Hematopoietic multipotent progenitor cell treated with erythropoietin and hydrocortisone succinate and interleukin-3 and kit ligand, for 15 days (in vitro differentiated cells): ENCODE measurements at places on chromosomes 16 and 17.

DNA sequence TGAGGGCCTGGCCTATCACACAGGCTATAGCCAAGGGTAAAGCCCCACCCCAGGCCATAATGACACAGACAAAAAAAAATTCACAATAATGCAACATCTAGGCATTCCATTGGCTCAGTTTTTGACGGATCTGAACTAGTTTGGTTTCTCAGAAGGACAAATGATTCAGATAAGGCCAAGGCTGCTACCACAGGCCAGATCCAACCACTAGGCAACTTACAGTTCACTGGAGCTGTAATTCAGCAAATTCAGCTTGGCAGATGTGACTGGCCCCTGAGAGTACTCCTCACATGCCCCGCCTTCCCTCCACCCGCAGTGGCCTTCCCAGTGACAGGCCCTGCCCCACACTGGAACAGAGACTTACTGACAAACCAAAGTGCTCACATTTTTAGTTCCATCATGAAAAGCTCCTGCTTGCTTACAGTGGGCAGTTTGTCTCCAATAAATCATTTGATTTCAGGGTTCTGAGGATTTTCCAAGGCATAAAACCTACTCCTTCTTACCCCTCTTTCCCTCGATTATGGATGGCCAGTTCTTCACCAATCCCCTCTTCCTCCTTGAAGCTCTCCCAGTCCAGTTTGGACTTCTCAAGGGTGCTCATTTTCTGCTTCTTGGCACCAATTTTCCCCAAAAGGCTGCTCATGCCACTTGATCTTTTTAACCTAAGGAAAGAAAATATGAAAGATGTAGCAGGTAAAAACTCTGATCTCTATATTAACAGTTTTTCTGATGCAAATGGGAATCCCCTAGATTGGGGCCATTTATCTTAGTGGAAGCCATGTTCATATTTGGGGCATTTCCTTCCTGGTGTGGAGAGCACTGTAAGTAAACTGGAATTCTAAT lies 53.3 kb upstream of the BCAR1 start:
- peak; percentile 75 for DNase-seq

DNA sequence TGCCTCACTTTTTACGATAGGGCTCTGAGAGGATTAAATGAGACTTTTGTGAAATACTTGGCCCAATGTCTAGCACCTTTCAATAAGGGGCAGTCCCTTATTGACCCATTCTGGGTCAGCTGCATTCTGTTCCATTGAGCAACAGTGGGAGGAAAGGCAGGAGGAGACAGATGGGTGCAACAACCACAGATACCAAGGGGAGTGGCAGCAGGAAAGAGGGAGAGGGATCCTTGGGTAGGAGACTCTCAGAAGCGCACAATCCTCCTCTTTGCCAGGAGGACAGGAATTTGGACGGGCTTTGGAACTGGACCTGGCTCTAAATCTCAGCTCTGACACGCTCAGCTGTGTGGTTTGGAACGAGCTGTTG lies 3.5 kb downstream of the PIPOX start:
- DNase-seq = no peak

GRCh38 chr17:49223517-49224197 lies 6.9 kb downstream of the PHOSPHO1 start:
- DNase-seq = peak; percentile 77

DNA sequence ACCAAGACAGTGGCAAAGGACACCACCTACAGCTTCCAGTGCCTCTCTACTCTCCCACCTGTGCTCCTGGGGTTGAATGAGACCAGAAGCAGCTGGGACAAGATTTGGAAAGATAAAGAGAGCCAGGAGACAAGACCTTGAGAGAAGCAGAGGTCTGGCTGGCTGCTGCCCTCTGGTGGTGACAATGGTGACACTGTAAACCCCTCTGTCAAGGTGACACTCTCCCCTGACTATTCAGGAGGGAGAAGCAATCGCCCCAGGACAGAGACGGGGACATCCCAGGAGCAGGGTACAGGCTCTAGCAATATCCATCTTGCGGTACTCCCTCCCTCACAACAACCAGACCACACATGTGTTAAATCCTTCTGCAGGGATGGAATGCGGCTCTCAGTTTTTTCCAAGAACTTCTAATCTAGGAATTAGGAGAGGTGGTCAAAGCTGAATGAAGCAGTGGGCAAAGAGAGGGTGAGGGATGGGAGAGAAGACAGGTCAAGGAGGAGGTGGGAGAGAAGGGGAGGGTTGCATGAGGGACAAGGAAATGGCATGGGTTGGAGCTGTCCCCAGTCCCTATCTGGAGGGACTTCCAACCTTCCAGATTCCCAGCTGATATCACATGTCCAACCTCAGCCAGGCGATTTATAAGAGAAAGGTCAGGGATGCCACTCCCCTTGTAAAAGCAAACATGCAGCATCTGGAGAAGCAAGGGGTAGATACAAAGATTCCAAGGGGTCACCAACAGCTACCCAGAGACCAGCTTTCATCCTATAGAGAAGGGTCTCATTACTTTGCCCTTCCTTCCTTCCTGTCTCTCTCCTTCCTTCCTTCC lies 2.9 kb downstream of the PHOSPHO1 start:
- peak; percentile 86 for DNase-seq

GRCh38 chr17:76106703-76107102 lies 3.1 kb upstream of the EXOC7 start:
- no peak for DNase-seq

DNA sequence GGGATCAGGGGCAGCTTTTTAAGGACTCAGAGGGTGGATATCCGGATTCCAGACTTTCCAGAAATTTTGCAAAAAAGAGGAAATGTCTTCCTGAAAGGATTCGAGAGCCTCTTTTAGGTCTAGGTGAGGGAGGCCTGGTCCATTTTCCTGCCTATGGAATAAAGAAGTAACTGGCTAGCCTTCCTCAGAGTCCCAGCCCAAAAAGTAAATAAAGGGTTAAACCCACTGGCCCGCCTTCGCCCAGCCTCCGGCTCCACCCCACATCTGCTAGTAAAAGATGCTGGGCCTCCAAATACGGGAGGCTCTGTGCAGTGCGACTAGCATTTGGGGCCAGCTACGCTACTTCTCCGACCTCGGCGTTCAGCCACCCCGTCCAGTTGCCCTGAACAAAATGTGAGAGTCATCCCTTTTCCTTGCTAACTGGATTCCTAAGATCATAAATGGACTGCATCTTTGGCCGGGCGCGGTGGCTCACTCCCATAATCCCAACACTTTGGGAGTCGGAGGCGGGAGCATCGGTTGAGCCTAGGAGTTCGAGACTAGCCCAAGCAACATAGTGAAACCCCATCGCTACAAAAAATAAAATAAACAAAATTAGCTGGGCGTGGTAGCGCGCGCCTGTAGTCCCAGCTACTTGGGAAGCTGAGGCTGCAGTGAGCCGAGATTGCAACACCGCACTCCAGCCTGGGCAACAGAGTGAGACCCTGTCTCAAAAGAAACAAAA lies 824 bp upstream of the MPP2 start:
- no peak for DNase-seq

GRCh38 chr16:65445313-65446260 lies 323.7 kb upstream of the CDH11 start:
- no peak for DNase-seq

- no peak for DNase-seq
Observed at GRCh38 chr17:50109207-50109606, 14.1 kb downstream of the PDK2 start.

DNA sequence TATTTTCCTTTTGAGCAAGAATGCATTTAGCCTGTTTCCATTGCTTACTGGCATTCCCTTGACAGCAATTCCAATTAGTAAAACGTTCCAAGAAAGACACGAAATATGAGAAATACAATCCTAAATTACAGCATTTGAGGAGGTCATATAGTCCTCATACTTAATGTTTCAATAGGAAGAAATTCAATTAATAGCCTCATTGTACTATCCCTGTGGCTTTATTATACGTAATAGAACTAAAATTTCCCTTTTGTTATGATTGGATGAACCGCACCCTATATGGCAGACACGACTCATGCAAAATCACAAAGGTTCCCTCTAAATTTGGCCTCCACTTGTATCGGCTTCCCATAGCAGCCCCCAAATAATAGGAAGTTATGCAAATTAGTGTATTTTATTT lies 291.7 kb downstream of the CEP112 start:
- no peak for DNase-seq

DNA sequence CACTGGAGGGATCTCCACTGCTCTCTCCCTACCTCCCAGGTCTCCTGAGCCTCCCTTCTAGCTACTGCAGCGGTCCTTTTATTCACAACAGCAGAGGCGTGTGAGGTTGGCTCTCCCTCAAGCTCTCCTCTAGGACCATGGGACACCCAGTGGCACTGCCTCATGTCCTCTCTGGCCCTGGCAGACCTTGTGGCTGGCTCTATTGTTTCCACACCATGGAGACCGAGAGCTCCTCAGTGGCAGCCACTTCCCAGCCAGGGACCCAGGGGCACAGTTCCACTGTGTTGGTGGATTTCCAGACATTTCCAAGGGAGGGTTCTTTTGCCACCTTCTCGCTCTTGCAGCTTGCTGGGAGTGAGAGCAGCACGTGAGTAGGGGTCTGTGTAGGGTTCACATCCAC lies 204.9 kb downstream of the AXIN2 start:
- no peak for DNase-seq

- DNase-seq = no peak
Observed at GRCh38 chr17:77927777-77928518, 30.6 kb upstream of the TNRC6C start.

GRCh38 chr17:64390044-64390443 lies 616 bp downstream of the PECAM1 start:
- no peak for DNase-seq

GRCh38 chr17:71113347-71113746 lies 944.0 kb downstream of the KCNJ2 start:
- DNase-seq = no peak

- DNase-seq = no peak
Observed at GRCh38 chr16:67176662-67177061, 6.3 kb downstream of the NOL3 start.

- DNase-seq = no peak
Observed at GRCh38 chr17:50918933-50919296, 52.8 kb upstream of the TOB1 start.

DNA sequence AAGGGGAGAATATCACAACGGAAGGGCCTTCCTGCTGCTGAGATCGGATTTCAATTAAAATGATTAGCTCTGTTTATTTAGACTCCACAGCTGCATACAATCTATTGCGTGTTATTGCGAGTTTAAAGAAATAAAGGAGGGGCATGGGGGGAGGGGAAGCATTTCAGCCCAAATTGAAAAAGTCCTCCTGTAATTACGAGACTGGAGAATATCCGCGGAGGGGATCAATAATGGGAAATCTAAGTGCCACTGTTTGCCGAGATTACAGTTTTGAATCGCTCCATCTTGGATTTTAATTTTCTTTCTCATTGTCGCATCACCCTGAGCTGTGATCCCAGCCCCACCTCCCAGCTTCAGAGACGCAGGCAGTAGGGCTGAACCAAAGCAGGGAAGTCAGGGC lies 15.7 kb upstream of the RPL38 start:
- no peak for DNase-seq

GRCh38 chr17:44887971-44888954 lies 11.0 kb downstream of the EFTUD2 start:
- no peak for DNase-seq
